ENCODE measurements at places on chromosomes 12 and 14.

GRCh38 chr14:33563191-33563900 lies 387.5 kb downstream of the EGLN3 start:
- no peak for DNase-seq

- DNase-seq, result no peak
These were observed 255.5 kb downstream of the RASSF9 start for GRCh38 chr12:85580562-85581168.

- DNase-seq, result no peak
These were observed 41.7 kb downstream of the ZCRB1 start for GRCh38 chr12:42284157-42284556.

- DNase-seq, result no peak
These were observed 5.6 kb upstream of the GCH1 start for GRCh38 chr14:54908190-54908589.

GRCh38 chr12:630656-631632 lies 32.3 kb downstream of the NINJ2 start:
- DNase-seq, result peak; percentile 74

DNA sequence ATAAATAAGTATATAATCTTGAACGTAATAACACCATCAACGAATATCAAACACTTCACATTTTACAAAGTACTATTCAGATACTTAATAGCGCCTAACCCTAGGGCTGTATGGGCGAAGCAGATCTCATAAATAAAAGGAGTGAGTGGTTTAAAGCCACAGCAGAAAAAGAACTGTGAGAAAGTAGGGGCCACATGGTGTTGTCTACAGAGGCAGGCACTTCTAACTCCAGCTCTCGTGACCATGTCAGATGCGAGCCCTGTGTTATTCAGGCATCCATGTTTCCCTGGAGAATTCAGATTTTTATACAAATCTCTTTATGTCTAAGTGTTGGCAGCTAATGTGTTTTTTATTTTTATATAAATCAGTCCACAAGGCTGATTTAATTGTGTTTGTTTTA lies 212.2 kb downstream of the FBXL14 start:
- DNase-seq, result no peak
